ENCODE measurements at places on chromosomes 7 and 10. TPM values are rescaled to one million over a fixed set of nuclear protein-coding genes. Genes with fewer than 3 reads are reported as not detected.

Gene TRIM74
- total RNA-seq: not detected

Gene CYP3A5
- 12.0 TPM for total RNA-seq

Gene ANXA8L1
- total RNA-seq: 27.2 TPM

Gene MYO1G
- 31.5 TPM for total RNA-seq

Gene IRF5
- total RNA-seq: 83.8 TPM

Gene BMPER
- total RNA-seq: 2.5 TPM

Gene HOXA9
- 1.2 TPM for total RNA-seq

Gene FRAT1
- 20.2 TPM for total RNA-seq

Gene AMZ1
- 0.30 TPM for total RNA-seq

Gene SPDYE5
- not detected for total RNA-seq

Gene VAX1
- total RNA-seq: not detected

Gene MRLN
- not detected for total RNA-seq

Gene CC2D2B
- total RNA-seq: 4.9 TPM

Gene PNLIPRP2
- total RNA-seq: 0.49 TPM

Gene GPER1
- total RNA-seq: 8.8 TPM

Gene LRIT2
- total RNA-seq: not detected

Gene TRIL
- 2.9 TPM for total RNA-seq

Gene SEMA4G
- 12.6 TPM for total RNA-seq

Gene RPEL1
- not detected for total RNA-seq

Gene BTAF1
- total RNA-seq: 22.0 TPM

Gene NRCAM
- total RNA-seq: 2.9 TPM

Gene FGFBP3
- 1.6 TPM for total RNA-seq

Gene APBB1IP
- 37.1 TPM for total RNA-seq

Gene EN2
- total RNA-seq: not detected

Gene EBLN1
- not detected for total RNA-seq

Gene AKR1C4
- total RNA-seq: not detected

Gene PNLIPRP3
- 0.20 TPM for total RNA-seq

Gene GBX1
- total RNA-seq: not detected

Gene CABCOCO1
- total RNA-seq: 2.1 TPM

Gene MNX1
- total RNA-seq: 1.5 TPM

Data from upper lobe of left lung (tissue), 6 donors.